ENCODE measurements at places on chromosomes 13 and 19. TPM values are rescaled to one million over a fixed set of nuclear protein-coding genes. Genes with fewer than 3 reads are reported as not detected.

DNA sequence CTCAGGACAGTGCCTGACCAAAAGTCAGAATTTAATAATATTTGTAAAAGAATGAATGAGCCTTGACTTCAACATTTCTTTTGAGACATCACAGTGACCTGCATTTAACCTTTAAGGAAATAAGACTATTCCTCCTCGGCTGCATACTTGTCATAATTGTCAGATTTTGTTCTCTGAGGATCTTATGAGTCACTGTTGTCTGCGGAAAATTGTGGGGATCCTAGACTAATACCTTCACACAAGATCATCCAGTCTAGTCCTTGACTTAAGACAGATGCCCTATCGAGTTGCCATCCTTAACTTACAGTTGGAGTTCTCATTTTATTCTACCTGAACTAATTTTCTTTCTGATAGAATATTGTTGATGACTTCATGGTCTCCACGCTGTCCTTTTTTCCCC is 198.4 kb downstream of the DLEU7 start:
- H3K4me1 ChIP-seq: no peaks in the 10 kb centered on the region
- DNase-seq: no peak
- H3K4me3 ChIP-seq: no peak overlapping the region

DNA sequence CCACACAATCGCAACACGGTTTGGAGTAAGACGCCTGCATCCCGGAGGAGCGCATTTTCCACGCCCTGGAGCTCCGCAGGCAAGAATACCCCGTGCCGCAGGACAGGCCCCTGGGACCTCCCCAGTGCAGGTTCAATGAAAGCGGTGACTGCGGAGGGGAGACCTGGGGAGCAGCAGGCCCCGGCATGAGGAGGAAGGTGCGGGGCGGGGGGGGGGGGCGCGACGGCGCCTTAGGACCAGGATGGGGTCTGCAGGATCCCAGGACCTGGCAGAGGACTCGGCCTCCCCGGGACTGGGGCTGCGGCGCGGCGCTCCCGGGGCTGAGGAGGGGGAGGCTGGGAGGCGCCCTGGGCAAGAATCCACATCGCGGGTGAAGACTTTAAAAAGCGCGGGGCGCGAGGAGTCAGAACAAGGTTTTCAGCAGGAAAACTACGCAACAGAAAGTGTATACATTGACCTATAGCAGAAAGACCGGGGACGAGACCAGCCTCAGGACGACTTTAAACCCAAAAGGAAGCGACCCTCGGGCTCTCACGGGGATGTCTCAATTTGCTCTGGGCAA is 432 bp downstream of the ZNF611 start:
- peaks cover 23% of the 10 kb centered on the region for H3K4me1 ChIP-seq
- H3K27ac ChIP-seq: peak overlapping the region; percentile 82
- H3K27me3 ChIP-seq: no peaks in the 10 kb centered on the region
- no peaks in the 10 kb centered on the region for H3K36me3 ChIP-seq
- DNase-seq: no peak
- H3K4me3 ChIP-seq: peak overlapping the region; percentile 82

- H3K27ac ChIP-seq: peak overlapping the region; percentile 63
- H3K4me3 ChIP-seq: no peak overlapping the region
- no peaks in the 10 kb centered on the region for H3K27me3 ChIP-seq
- peaks cover 19% of the 10 kb centered on the region for H3K4me1 ChIP-seq
- H3K36me3 ChIP-seq: no peaks in the 10 kb centered on the region
These were observed 246.6 kb upstream of the MAB21L1 start for GRCh38 chr13:35723053-35723461.

DNA sequence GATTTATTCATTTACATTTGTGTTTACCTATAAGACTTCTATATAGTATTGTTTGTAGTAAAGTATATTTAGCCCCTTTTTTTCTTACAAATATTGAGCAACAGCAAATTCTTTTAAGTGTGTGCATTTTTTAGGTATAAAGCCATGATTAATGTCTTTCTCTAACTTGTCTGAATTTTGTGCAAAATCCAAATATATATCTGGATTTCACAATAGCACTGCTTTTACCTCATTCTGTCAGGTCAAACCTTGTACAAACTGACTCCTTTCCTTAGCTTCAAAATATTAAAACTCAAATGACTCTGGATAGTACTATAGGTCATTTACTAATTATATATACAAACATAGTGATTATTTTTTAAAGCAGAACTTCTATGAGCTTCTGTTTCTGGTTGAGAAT is 563.0 kb upstream of the SPRY2 start:
- no peaks in the 10 kb centered on the region for H3K27me3 ChIP-seq
- no peak overlapping the region for H3K4me3 ChIP-seq
- no peak overlapping the region for H3K27ac ChIP-seq
- DNase-seq: no peak

DNA sequence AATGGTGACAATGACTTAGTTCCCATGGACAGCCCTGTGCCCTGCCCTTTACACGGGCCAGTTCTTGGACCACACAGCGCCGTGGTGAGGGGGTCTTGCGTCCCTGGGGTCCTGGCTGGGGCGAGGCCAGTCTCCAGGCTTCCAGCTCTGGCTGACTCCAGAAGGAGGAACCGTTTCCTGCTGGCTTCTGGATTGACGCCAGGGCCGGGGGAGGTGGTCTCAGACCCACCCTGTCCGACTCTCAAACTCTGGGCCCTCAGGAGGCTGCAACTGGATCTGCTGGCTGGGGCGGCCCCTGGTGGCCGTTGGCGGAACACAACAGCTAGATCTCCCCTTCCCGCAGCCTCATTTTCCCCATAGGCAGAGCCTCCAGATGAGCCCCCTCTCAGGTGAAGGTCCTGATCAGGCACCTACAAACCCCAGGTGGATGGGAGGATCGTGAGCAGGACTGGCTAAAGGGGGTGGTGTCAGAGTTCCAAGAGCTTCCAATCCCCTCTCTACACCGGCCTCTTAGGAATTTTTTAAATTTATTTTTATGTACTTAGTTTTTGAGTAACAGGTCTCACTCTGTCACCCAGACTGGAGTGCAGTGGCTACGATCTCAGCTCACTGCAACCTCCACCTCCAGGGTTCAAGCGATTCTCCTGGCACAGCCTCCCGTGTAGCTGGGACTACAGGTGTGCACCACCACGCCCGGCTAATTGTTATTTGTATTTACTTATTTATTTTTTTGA is 8.0 kb downstream of the CCDC194 start:
- H3K27me3 ChIP-seq: no peaks in the 10 kb centered on the region
- no peak overlapping the region for H3K4me3 ChIP-seq
- DNase-seq: no peak

DNA sequence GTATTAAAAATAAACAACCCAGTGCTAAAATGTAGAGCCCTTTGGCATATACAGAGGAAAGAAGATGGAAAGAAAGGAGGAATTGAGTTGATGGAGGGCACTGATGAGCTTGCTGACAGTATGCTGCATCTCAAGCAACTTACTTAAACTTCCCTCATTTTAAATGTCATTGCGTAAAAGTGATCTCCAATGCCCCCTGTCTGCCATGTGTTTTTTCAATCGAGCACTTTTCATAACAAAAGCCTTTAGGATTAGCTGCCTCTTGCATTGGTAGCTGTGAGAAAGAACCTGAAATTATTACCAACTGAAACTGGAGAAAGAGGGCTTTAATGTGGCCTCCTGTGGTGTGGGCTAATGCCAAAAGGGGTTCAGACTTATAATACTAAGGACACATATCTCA is 541.6 kb downstream of the SUCLA2 start:
- no peak overlapping the region for H3K4me3 ChIP-seq
- H3K27ac ChIP-seq: no peak overlapping the region
- no peaks in the 10 kb centered on the region for H3K27me3 ChIP-seq
- H3K4me1 ChIP-seq: no peaks in the 10 kb centered on the region
- no peak for DNase-seq

- no peak for DNase-seq
- no peaks in the 10 kb centered on the region for H3K27me3 ChIP-seq
- H3K36me3 ChIP-seq: peaks cover 7% of the 10 kb centered on the region
- peak within 1 kb of the TSS; percentile 93 for H3K27ac ChIP-seq
These were observed at the start of gene SLC1A5 for GRCh38 chr19:46788262-46788967. TSS of gene SLC1A5 (minus strand) at chr19:46788594. CDS start at chr19:46787965, 629 bp downstream.

- no peak for DNase-seq
- no peaks in the 10 kb centered on the region for H3K27me3 ChIP-seq
- no peaks in the 10 kb centered on the region for H3K36me3 ChIP-seq
- no peak overlapping the region for H3K27ac ChIP-seq
- no peak overlapping the region for H3K4me3 ChIP-seq
These were observed 25.6 kb downstream of the DHRS12 start for GRCh38 chr13:51778392-51778791.

GRCh38 chr19:38089440-38089839 is 134.6 kb downstream of the DPF1 start:
- no peaks in the 10 kb centered on the region for H3K36me3 ChIP-seq
- H3K4me1 ChIP-seq: no peaks in the 10 kb centered on the region
- no peak overlapping the region for H3K27ac ChIP-seq
- H3K27me3 ChIP-seq: no peaks in the 10 kb centered on the region
- DNase-seq: no peak
- H3K4me3 ChIP-seq: no peak overlapping the region

- no peaks in the 10 kb centered on the region for H3K27me3 ChIP-seq
- peaks cover 5% of the 10 kb centered on the region for H3K36me3 ChIP-seq
- H3K4me1 ChIP-seq: peaks cover 50% of the 10 kb centered on the region
- H3K4me3 ChIP-seq: no peak overlapping the region
These were observed 15.2 kb downstream of the LPAR6 start for GRCh38 chr13:48397744-48398143.

DNA sequence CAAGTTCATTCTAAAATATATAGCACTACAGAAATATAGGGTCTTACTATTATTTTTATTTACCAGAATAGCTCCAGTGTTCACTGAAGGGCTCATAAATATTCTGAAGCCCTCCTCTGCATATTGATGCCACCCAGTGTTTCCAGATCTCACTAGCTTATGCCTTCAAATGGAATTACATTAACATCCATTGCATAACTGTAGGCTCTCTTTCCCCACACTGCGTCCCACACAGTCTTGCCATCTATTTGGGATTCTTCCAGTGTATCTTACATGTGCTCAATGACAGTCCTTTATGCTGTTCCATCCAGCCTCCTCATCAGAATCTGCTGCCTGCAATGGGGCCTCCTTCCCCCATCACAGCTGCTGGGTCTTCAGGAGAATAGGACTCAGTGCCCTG is 137.2 kb downstream of the CYSLTR2 start:
- H3K36me3 ChIP-seq: no peaks in the 10 kb centered on the region
- no peak overlapping the region for H3K4me3 ChIP-seq
- no peaks in the 10 kb centered on the region for H3K27me3 ChIP-seq
- H3K27ac ChIP-seq: no peak overlapping the region
- no peak for DNase-seq

GRCh38 chr13:91802957-91803356 is 404.5 kb downstream of the GPC5 start:
- no peak overlapping the region for H3K27ac ChIP-seq
- no peak overlapping the region for H3K4me3 ChIP-seq
- no peaks in the 10 kb centered on the region for H3K27me3 ChIP-seq
- H3K36me3 ChIP-seq: no peaks in the 10 kb centered on the region

DNA sequence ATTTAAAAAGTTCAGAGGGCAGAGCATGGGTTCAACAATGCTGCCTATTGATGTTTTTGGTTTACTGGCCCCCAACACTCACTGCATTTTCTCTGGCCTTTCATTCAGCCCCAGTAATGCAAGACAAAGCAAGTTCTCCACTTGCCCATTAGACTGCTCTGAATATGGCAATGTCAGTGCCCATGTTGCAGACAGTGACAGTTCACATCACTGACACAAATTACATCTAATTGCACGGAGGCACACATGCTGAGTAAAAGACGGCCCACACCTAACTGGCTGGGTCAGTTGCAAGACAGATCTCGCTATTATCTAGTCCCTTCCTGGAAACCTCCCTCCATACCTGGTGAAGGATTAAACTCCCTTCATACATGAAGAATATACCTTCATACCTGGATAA is 54.0 kb downstream of the ENOX1 start:
- DNase-seq: no peak
- peaks cover 5% of the 10 kb centered on the region for H3K4me1 ChIP-seq
- no peak overlapping the region for H3K27ac ChIP-seq
- no peak overlapping the region for H3K4me3 ChIP-seq
- H3K36me3 ChIP-seq: no peaks in the 10 kb centered on the region

DNA sequence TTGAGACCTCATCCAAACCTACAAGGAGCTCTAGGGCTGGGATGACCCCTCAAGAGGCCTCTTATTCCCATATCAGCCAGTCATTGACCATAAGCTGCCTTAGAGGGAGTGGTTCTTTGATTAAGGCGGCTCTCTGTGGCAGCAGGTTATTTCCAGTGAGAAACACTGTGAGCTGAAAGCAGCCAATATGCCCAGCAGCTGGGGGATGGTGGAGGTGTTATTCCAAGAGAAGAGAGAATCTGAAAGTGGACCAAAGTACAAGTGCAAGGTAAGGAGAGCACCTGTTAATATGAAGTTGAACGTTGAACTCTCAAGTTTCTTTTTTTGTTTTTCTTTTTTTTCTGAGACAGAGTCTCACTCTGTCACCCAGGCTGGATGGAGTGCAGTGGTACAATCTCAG is 20.2 kb upstream of the FNDC3A start:
- H3K4me1 ChIP-seq: no peaks in the 10 kb centered on the region
- H3K27ac ChIP-seq: no peak overlapping the region
- no peaks in the 10 kb centered on the region for H3K36me3 ChIP-seq
- H3K27me3 ChIP-seq: no peaks in the 10 kb centered on the region
- no peak overlapping the region for H3K4me3 ChIP-seq
- DNase-seq: no peak

DNA sequence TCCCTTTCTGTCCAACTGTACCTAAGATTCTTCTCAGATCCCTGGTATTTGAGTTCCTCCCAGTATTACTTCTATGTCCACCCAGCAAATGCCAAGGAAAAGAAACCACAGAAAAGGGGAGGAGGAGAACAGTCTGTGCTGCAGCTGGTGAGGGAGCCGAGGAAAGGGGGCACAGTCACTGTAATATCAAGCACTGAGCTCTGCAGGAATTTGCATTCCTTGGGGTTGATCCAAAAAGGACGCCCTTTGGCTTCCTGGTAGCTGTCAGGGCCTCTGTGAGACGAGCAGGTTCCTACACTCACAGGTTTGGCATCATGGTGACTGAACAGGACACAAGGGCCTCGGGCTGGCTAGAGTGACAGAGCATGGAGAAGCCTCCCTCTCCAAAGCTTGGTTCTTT is 273.4 kb downstream of the NHLRC3 start:
- DNase-seq: no peak
- H3K27me3 ChIP-seq: no peaks in the 10 kb centered on the region
- peaks cover 2% of the 10 kb centered on the region for H3K4me1 ChIP-seq
- H3K27ac ChIP-seq: no peak overlapping the region
- H3K36me3 ChIP-seq: no peaks in the 10 kb centered on the region

SIGLEC7 gene
- 1.5 TPM for total RNA-seq

NLRP11 gene
- not detected for total RNA-seq

ATXN8OS gene
- not detected for total RNA-seq

MAG gene
- not detected for total RNA-seq

KLK4 gene
- total RNA-seq: not detected

KCNK6 gene
- 16.2 TPM for total RNA-seq

ZNF431 gene
- 16.2 TPM for total RNA-seq

ZNF180 gene
- total RNA-seq: 6.4 TPM

Data from vagina (tissue), 2 donors.